Ovary (tissue), 10 donors: ENCODE measurements at places on chromosomes 13 and 19.

- DNase-seq: no peak
Measured at GRCh38 chr13:112194579-112194978, 127.6 kb downstream of the SOX1 start.

- DNase-seq: no peak
Measured at GRCh38 chr13:64855506-64855905, 2374.6 kb downstream of the PCDH9 start.

- DNase-seq: no peak
Measured at GRCh38 chr13:33199289-33199850, 86.2 kb downstream of the STARD13 start.

GRCh38 chr13:75195495-75196146 lies 286.3 kb downstream of the TBC1D4 start:
- DNase-seq: no peak

DNA sequence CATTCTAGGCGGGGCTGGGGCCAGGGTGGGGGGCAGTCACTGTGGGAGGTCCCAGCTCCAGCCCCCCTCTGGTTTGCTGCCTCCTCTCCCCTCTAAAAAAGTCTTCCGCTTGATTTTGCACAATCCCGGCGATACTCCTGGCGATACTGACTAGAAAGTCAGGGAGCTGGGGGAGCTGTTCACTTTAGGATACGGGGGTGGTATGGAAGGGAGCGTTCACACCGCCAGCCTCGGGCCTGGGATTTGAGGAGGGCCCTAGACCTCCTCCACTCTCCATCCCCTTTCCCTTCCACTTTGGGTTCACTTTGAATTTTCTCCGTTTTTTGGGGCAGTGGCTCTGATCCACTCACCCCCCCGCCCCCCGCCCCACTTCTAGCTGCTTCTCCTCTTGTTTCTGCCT lies 35.0 kb downstream of the KEAP1 start:
- no peak for DNase-seq

- no peak for DNase-seq
Measured at GRCh38 chr19:54133957-54134590, 3.5 kb upstream of the CNOT3 start.

DNA sequence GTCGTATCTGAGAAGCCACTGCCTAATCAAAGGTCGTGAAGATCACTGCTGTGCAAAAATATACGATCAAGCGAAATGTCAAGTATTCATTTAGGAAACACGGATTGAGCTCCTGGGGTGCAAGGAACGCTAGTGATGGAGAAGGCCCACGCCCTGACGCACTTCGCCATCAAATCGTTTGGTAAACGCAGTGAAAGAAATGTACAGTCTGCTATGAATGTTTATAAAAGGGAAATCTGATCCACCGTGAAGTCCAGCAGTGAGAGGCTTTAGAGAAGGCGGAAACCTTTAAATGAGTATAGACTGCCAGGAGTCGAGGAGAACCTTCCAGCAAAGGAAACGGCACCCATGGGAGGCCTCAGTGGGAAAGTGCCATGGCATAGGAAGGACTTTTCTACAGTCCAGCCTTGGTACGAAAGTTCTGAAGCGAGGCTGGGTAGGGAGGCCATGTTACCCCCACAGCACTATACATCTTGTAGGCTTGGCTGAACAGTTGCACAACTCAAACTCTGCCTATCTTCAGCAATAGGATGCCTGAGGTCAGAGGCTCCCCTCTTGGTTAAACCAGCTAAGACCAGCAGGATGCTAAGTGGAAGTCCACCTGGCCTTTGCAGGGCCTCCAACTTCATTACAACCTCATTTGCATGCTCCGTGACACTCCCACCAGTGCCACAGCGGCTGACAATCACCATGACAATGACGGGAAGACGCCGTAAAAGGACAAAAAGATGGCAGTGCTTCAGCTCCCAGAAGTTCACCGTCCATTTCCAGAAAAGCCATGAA lies 20.4 kb downstream of the PCID2 start:
- no peak for DNase-seq

- DNase-seq: no peak
Measured at GRCh38 chr13:88617176-88617575, 946.0 kb downstream of the SLITRK5 start.
